ENCODE measurements at places on chromosomes 12 and 14. TPM values are rescaled to one million over a fixed set of nuclear protein-coding genes. Genes with fewer than 3 reads are reported as not detected.
A peak's percentile ranks its signal among the peaks of the same experiment; 100 is the strongest.

The TPPP2 gene
- total RNA-seq, result not detected

The IPO8 gene
- total RNA-seq, result 30.1 TPM

The IL26 gene
- not detected for total RNA-seq

The IFNG-AS1 gene
- total RNA-seq, result not detected

The PLCZ1 gene
- total RNA-seq, result not detected

- DNase-seq, result no peak
Measured at GRCh38 chr14:85024931-85025330, 505.0 kb upstream of the FLRT2 start.

GRCh38 chr14:94342334-94342934 lies 19.3 kb upstream of the SERPINA6 start:
- DNase-seq, result no peak

The YLPM1 gene
- 81.1 TPM for total RNA-seq

DNA sequence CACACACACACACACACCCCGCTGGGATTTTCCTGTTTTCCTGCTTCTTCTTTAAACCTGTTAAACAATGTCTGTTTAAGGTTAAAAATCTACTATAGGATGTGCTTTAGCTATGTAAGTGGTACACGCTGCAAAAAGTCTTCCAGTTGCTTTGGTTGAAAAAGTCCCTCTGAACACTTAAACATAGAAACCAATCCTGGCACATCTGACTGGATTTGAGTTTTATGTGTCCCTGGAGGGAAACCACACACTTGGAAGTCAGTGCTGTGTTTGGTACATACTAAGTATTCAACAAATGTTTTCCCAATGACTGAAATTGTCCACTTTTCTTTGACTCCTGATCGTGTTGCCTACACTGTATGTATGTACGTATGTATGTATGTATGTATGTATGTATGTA lies 22.0 kb downstream of the CFL2 start:
- DNase-seq, result no peak

The NFE2 gene
- total RNA-seq, result not detected

GRCh38 chr14:75880512-75880911 lies 101.3 kb downstream of the TGFB3 start:
- DNase-seq, result peak; percentile 49
